Mesothelial cell of epicardium (in vitro differentiated cells): ENCODE measurements at places on chromosomes 2 and 18. TPM values are rescaled to one million over a fixed set of nuclear protein-coding genes. Genes with fewer than 3 reads are reported as not detected.

- DNase-seq = no peak
- peaks cover 11% of the 10 kb centered on the region for H3K27me3 ChIP-seq
- no peak overlapping the region for H3K27ac ChIP-seq
- no peaks in the 10 kb centered on the region for H3K4me1 ChIP-seq
- no peak overlapping the region for H3K4me3 ChIP-seq
These were observed 49.1 kb downstream of the MYO7B start for GRCh38 chr2:127584516-127585033.

DNA sequence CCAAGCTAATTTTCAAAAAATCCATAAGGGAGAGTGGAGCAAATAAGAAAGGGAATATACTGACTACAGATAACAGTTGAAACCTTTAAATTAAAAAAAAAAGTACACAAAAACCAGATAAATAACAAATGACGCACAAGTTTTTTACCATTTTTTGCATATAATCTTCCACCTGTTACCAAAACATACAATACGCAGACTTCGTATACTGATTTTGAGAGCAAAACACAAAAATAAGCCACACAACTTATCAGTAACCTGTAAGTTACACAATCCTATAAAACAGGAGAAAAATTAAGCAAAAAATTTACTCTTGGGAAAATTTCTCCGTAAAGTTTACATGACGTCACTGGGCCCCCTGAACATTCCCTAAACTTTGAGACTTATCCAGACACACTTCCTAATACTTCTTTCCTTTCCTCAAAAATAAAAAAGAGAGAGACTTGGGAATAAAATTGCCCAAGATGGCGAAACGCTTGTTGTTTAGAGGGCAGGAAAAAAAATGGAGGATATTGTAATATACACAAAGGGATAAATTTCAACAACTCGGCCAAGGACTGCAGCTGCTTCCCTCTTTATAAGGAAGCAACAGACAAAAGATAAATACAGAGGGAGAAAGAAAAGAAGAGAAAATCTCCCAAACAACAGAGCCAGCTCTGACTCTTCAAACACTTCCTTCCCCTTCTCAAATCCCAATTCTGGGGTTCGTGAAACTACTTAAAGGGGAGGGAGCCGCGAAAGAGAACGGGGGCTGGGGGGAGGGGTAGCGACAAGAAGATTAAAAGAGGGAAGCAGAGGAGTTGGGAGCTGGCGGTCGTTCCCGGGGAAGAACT lies 1.6 kb downstream of the BAZ2B start:
- peak overlapping the region; percentile 82 for H3K4me3 ChIP-seq
- no peaks in the 10 kb centered on the region for H3K36me3 ChIP-seq
- DNase-seq = no peak
- peak overlapping the region; percentile 100 for H3K27ac ChIP-seq

DNA sequence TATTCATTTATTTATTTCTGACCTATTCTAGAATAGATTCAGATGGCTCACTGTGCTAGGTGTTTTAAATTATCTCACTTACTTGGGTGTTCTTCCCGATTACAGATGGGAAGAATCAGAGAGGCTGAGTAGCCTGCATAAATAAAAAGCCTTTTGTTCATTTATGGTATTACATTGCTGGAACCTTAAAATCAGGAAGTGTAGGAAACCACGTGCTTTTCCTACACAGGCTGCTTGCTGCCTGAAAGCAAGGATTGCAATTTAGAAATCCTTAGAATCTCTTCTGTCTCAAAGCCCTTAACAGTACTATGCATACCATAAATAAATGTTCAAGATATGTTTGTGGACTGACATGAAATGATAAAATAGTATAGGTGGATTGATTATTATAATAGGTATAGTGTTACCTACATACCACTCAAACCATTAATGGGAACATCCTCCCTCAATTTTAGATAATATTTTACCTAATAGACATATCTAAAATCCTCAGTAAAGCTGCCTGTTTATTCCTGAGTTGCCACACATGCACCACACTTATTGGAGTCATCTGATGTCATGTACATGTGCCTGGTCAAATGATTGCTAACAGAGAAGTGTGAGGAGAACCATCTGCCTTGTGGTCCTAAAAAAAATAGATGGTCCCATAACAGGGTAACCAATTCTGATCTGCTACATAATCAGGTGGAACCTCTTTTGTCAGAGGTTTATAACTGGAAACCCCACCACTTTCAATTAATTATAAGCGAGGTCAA lies 73.5 kb upstream of the C2orf15 start:
- DNase-seq = no peak
- H3K36me3 ChIP-seq = no peaks in the 10 kb centered on the region
- peaks cover 10% of the 10 kb centered on the region for H3K27me3 ChIP-seq
- H3K27ac ChIP-seq = no peak overlapping the region
- H3K4me3 ChIP-seq = no peak overlapping the region
- no peaks in the 10 kb centered on the region for H3K4me1 ChIP-seq

GRCh38 chr2:215171151-215171550 lies 32.7 kb upstream of the ABCA12 start:
- no peaks in the 10 kb centered on the region for H3K27me3 ChIP-seq
- no peak overlapping the region for H3K4me3 ChIP-seq
- no peak overlapping the region for H3K27ac ChIP-seq
- H3K36me3 ChIP-seq = no peaks in the 10 kb centered on the region

GRCh38 chr2:214695789-214696188 lies 113.7 kb downstream of the BARD1 start:
- peaks cover 4% of the 10 kb centered on the region for H3K4me1 ChIP-seq
- no peaks in the 10 kb centered on the region for H3K27me3 ChIP-seq

Gene ZNF514
- total RNA-seq = 36.4 to 38.0 TPM (median 37.5 TPM) in 3 replicates

Gene G6PC2
- total RNA-seq = not detected in 3 replicates

- DNase-seq = no peak
- no peaks in the 10 kb centered on the region for H3K27me3 ChIP-seq
- no peak overlapping the region for H3K27ac ChIP-seq
- peaks cover 3% of the 10 kb centered on the region for H3K4me1 ChIP-seq
These were observed 32.9 kb downstream of the CENPO start for GRCh38 chr2:24825883-24826772.

- peak overlapping the region; percentile 81 for H3K27ac ChIP-seq
- H3K4me1 ChIP-seq = peaks cover 19% of the 10 kb centered on the region
These were observed 53.8 kb upstream of the TMEM163 start for GRCh38 chr2:134772493-134773169.

Gene ZNF519
- total RNA-seq = 19.6 to 24.0 TPM (median 22.4 TPM) in 3 replicates

Gene PHLPP1
- total RNA-seq = 20.4 to 21.2 TPM (median 21.2 TPM) in 3 replicates

DNA sequence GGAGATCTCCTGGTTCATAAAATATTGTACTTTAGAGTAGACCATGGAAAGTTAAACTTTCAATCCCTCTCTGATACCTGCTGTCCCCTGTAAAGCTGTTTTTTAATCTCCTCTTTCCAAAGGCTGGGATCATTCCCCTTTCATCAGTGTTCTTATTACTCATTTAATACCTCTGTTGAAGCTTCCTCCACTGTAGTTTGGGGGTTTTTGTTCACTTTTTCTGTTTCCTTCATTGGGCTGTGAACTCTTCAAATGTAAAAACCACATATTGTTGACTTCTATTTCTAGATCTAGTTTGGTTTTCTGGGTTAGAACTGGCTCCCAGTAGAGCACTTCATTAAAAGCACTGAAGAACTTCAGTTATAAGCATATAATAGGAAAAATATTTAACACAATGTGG lies 598.1 kb downstream of the RNF144A start:
- H3K4me3 ChIP-seq = no peak overlapping the region
- peaks cover 5% of the 10 kb centered on the region for H3K4me1 ChIP-seq
- H3K27ac ChIP-seq = no peak overlapping the region
- no peak for DNase-seq
- H3K36me3 ChIP-seq = no peaks in the 10 kb centered on the region

GRCh38 chr2:160484859-160485520 lies 8.6 kb downstream of the RBMS1 start:
- no peak for DNase-seq
- H3K4me3 ChIP-seq = no peak overlapping the region
- H3K4me1 ChIP-seq = peaks cover 33% of the 10 kb centered on the region
- peak overlapping the region; percentile 50 for H3K27ac ChIP-seq

DNA sequence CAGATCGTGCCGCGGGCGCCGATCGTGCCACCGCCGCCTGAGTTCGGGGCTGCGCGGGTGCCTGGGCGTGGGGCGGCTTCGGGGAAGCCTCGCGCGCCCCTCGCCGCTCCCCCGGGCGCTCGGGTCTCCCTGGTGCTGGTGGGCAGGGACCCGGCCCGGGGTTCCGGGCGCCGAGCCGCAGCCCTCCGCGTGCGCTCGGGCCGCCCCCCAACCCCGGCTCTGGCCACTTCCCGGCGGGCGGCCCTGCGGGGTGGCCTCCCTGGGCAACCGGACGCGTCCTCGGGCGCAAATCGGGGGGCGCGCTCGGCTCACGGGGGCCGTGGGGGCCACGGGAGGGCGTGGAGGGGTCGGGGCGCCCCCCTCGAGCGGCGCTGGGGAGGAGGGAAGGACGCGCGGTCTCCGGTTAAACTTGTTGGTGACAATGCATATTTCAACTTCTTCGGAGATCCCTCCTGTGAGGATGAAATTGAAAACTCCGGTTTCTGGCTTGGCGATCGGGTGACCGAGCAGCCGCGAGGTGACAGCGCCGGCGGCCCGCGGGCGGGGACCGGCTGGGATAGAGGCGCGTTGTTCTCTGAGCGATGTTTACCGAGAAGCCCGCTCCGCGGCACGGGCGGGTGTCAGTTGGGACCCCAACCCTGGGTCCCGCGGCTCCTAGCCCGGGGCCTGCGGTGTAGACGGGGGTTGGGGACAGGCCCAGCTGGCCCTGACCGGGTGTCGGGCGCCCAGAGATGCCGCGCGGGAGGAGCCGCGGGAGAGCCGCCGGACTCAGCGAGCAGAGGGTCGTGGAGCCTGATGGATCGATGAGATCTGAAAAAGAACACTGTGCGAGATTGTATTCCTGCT lies 676 bp downstream of the SH3BP4 start:
- H3K27ac ChIP-seq = peak overlapping the region; percentile 88
- peaks cover 55% of the 10 kb centered on the region for H3K4me1 ChIP-seq
- no peaks in the 10 kb centered on the region for H3K27me3 ChIP-seq
- peak overlapping the region; percentile 88 for H3K4me3 ChIP-seq
- DNase-seq = peak; percentile 51
